ENCODE measurements at places on chromosomes 6 and 20. TPM values are rescaled to one million over a fixed set of nuclear protein-coding genes. Genes with fewer than 3 reads are reported as not detected.

HEY2 gene
- total RNA-seq, result 4.3 TPM

TSPO2 gene
- 0.53 TPM for total RNA-seq

GGTLC1 gene
- total RNA-seq, result not detected

PHACTR3 gene
- total RNA-seq, result not detected

SNAP25 gene
- total RNA-seq, result 2.5 TPM

GRIK2 gene
- total RNA-seq, result 12.8 TPM

FABP7 gene
- not detected for total RNA-seq

CRISP3 gene
- total RNA-seq, result 1.1 TPM

SSTR4 gene
- not detected for total RNA-seq

SMIM8 gene
- 17.6 TPM for total RNA-seq

C6orf163 gene
- total RNA-seq, result 4.7 TPM

PAK5 gene
- 0.18 TPM for total RNA-seq

CD109 gene
- total RNA-seq, result 14.8 TPM

GNAS-AS1 gene
- total RNA-seq, result 1.5 TPM

IRF4 gene
- 4.7 TPM for total RNA-seq

- DNase-seq, result no peak
These were observed 1.3 kb upstream of the UBE2J1 start for GRCh38 chr6:89353702-89354392.

DNA sequence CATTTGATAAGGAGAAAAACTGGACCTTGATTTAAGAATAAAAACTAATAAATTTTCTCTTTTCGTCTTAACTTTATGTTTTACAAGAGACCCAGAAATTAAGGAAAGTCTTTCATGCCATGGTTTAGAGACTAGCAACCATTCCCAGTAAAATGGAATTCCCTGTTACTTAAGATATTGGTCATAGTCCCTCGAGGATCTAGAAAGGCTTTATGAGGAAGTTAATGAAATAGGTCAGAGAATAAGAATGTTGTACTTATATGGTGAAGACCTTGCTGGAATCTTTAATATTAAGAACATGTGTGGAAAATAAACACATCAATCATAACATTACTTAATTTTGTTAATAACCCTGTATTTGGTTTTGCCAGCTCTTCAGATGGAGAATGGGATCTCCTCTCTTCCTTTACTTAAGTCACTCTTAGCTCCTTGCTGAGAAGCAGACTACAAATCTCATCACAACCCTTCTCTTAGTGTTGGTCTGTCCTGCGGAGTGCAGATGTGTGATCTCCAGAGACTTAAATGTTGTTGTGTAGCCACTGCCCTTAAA is 382.9 kb downstream of the QKI start:
- no peak for DNase-seq

DNA sequence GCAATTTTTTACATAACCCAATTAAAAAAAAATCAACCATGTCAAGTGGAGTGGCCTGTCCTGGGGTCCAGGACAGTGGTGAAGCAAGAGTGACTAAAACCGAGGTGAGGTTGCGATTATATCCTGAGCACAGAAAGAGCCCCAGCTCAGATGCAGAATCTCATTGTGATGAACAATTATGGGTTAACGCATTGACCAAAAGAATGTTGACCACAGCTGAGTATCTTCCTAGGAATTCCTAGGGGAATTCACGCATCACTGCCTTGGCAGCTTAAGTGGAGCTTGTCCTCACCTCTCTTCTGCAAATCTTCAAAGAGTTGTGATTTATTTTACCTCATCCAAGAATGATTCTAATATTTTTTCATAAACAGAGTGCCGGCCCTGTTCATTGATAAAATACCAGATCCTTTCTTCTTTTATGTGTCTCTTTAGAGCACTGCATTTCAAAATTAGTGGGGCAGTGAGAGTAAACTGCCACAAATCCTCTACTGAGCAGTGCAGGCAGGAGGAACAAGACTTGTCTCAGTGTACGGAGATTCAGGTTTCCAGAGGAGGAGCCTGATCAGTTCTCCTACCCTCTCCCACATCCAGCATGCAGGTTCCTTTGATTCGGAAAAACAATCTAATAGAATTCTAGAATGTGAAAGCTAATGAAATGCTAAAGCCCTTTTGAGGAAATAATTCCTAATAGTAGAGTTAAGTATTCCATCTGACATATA is 60.1 kb upstream of the ZNF184 start:
- DNase-seq, result no peak

DNA sequence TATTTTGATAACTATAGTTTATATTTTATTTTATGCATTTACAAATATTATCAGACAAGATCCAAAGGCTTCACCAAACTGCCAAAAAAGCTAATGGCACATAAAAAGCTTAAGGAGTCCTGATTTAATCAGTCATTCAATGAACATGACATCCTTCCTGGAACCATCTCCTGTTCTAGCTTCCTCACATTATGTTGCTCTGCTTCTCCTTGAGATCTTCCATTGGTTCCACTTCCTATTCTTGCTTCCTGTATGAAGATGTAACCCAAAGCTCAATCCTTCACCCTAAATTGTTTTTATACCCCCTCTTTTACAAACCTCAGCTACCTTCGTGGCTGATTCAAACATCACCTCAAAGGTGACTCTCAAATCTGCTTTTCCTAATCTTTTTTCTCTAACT is 4.5 kb upstream of the BRD2 start:
- no peak for DNase-seq

- no peak for DNase-seq
These were observed 11.8 kb downstream of the ADTRP start for GRCh38 chr6:11766589-11767450.

DNA sequence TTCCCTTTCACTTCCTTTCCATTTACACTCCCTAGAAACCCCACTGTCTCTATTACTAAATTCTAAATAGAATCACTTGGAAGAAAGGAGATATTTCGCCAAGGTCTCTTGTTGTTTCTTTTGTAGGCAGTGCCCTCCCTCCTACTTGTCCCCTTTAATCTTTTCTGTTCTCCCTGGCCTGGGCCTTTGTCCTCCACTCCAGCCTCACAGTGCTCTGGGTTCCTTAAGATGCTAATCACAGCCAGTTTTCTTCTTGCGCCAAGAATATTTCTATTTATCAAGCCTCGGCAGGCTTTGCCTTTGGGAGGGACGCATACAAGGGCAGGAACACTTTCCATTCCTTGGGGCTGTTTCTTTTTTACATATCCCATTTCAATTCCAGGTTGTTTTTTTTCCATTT is 520.6 kb upstream of the CHD6 start:
- no peak for DNase-seq

DNA sequence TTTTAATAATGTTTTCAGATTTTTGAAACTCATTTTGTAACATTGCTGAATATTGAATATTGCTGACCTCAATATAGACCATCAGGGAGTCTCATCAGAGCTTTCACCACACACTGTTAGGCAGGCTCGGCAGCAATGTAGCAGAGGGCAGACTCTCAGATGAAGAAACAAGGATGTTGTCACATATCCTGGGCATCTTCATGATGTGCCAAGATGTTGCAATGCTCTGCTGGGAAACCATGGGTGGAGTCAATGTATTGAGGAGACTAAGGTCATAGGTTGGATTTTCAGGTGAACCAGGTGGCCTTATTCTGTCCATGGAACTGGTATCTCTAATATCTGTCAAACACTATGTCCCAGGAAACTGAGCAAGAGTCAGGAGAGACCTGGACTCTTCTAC is 27.3 kb downstream of the NR2E1 start:
- DNase-seq, result no peak

DNA sequence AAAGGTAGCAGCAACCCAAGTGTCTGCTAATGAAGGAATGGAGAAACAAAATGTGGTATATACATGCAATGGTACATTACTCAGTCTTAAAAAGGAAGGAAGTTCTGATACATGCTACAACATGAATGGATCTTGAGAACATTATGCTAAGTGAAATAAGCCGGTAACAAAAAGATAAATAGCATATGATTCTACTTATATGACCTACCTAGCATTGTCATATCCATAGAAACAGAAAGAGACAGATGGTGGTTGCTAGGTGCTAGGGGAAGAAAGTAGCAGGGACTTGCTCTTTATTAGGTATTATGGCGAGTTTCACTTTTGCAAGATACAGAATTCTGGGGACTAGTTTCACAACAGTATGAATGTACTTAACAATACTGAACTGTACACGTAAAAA is 46.6 kb downstream of the UBR2 start:
- no peak for DNase-seq

DNA sequence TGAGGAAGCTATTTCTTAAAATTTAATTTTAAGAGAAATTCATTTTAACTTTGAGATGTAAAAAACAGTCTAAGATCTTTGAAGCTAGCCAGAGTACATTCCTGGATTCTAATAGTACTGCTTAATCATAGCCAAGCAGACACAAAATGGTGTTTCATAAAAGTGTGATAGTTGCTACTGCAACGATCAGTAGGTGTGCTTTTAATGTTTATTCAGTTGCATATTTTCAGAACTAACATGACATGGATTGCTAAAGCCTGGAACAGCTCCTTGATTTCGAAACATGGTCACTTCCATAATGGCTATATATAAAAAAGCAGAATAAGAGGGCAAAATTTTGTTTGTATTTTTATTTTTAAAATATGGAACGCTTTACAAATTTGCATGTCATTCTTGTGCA is 35.5 kb downstream of the SESN1 start:
- DNase-seq, result no peak

DNA sequence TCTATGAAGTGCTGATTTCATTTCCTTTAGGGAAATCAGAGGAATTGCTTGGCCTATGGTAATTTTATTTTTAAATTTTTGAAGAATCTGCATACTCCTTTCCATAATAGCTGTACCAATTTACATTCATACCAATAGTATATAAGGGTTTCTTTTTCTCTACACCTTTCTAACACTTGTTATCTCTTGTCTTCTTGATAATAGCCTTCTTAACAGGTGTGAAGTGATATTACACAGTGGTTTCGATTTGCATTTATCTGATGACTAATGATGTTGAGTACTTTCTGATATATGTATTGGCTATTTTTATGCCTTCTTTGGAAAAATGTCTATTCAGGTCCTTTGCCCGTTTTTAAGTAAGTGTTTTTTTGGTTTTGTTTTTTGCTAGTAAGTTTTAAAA is 40.8 kb downstream of the SMAP1 start:
- DNase-seq, result no peak

GRCh38 chr6:45688180-45688579 is 310.4 kb upstream of the SUPT3H start:
- DNase-seq, result no peak

- DNase-seq, result no peak
These were observed 1.1 kb upstream of the SLC4A11 start for GRCh38 chr20:3239867-3240775.

DNA sequence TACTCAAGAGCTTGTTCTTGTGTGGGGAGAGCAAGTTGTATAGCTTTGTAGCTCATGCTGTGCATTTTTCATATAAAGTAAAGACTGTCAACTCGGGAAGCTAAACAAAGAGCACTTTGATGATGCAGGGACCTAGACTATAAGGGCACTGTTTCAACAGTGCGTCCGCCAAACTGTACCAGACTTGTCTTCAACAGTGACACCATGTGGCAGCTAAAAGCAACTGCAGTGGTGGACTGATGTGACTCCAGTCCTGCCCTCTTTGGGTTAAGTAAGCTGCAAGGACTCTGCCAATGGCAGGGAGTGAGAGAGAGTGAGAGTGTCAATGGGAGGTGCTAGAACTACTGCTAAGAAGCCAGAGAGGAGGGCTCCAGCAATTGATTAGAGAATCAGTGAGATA is 48.1 kb upstream of the MC3R start:
- no peak for DNase-seq

DNA sequence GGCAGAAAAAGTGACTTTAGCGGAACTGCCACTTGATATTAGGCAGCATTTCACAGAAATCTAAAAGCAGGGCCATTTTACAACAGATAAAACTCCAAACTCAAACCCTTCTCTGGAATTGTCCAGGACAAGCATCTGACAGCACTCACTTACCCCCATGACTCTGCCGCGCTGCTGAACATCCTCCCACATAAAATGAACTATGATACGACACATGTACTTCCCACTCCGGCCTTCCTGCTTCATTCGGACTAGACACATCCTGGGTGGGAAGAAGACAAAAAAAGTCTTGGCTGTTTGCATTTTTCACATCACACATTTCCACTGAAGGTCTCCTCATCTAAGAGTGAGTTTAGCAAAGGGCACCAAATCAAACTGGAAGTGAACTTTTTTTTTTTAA is 54.8 kb upstream of the FAM83C start:
- no peak for DNase-seq

- DNase-seq, result peak; percentile 94
These were observed 18.2 kb upstream of the OCSTAMP start for GRCh38 chr20:46568570-46569129.

DNA sequence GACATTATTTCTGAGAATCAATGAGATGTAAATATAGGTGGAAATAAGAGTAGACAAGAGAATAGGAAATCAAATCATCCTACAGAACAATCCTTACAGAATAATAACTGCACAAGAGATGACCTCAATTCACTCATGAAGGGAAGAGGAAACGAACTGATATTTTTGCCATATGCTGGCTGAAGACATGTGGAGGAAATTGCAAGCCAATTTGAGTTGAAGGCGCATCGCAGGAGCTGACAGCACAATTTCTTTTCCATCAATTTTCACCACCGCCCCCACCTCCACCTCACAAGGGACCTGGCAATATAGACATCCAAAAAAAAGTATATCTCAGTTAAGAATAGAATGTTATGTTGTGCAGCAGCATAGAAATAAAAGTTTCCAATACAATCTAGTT is 20.3 kb downstream of the CITED2 start:
- DNase-seq, result no peak

DNA sequence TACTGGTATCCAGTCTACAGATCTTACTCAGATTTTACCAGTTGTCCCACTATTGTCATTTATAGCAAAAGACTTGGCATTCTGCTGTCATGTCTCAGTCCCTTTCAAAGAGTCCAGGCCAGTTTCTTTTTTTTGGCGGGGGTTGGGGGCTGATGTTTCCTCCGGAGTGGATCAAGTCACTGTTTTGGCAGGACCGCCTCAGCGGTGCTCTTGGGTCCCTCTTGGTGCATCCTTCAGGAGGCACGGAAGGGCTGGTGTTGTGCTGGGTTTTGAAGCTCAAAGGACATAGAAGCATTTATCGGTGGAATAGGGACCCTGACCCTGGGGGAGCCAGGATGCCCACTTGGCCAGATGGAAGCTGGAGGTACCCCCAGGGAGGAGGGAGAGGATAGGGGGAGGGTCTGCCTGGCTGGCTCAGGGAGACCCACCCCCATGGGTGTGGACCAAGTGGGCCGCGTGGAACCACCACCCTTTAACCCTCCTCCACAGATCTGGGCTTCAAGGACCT is 10.8 kb downstream of the RBCK1 start:
- DNase-seq, result no peak

- no peak for DNase-seq
These were observed 37.4 kb downstream of the HIVEP2 start for GRCh38 chr6:142907544-142907943.

Data from sciatic nerve (tissue), 2 donors.